ENCODE measurements at places on chromosomes 12 and 14.
A peak's percentile ranks its signal among the peaks of the same experiment; 100 is the strongest.

GRCh38 chr12:41287500-41288141, 99.5 kb downstream of the PDZRN4 start:
- DNase-seq = no peak

DNA sequence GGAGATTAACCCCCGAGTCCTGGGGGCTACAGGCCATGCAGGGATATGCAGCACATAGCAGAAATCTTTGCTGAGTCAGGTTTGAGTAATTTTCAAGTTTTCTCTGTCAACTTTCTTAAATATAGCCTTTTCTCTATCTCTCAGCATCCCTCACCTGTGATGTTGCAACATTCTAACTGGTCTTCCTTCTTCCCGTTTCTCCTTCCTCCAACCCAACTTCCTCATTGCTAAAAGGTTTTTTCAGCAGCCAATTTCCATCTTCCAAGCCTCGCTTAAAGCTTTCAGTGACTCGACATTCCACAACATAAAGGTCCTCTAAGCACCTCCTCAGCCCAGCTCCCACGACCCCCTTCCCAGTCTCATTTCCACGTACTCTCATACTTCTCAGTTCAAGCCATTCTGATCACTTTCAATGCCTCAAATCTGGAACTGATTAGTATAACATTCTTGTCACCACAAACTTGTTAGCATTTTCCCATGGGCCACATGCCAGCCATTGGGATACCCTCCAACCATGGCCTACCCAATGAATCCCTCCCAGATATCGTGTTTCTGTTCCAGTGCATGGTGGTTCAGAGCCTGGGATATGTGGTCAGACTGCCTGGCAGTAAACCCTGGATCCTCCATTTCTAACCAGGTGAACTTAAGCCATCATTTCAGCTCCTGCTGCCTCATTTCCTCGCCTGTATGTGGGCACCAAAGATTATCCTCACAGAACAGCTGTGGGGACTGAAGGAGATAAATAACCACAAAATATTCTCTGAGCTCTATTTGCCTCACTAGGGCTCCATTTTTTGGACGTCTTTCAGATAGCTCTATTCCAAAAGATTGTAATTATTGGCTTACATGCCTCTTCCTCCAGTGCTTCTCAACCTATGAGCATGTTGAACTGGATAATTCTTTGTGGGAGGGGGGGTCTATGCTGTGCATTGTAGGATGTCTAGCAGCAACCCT, 65.8 kb downstream of the KCNK10 start:
- no peak for DNase-seq

- no peak for DNase-seq
Measured at GRCh38 chr14:100822532-100823296, 3.2 kb upstream of the MEG3 start.

- no peak for DNase-seq
Measured at GRCh38 chr12:48894271-48894670, 28.6 kb upstream of the RND1 start.

DNA sequence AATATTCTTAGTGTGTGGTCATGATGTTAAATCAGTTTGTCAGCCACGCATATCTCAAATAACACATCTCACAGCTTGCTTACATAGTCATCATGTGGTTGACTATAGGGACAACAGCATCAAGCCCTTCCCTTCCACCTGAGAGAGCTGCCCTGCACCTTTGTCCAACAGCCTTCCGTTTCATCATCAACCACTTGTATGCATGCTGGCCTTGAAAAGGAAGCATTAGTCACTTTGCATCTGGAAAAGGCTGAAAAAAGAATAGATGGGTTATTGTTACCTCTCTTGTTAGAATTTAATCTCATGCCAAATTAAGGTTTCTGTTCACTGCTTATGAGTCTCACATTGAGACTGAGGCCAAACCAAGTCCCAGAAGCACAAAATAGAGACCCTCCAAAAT, 1586.5 kb upstream of the SEL1L start:
- no peak for DNase-seq

GRCh38 chr14:64201296-64201695, 92.9 kb downstream of the ESR2 start:
- DNase-seq = no peak

DNA sequence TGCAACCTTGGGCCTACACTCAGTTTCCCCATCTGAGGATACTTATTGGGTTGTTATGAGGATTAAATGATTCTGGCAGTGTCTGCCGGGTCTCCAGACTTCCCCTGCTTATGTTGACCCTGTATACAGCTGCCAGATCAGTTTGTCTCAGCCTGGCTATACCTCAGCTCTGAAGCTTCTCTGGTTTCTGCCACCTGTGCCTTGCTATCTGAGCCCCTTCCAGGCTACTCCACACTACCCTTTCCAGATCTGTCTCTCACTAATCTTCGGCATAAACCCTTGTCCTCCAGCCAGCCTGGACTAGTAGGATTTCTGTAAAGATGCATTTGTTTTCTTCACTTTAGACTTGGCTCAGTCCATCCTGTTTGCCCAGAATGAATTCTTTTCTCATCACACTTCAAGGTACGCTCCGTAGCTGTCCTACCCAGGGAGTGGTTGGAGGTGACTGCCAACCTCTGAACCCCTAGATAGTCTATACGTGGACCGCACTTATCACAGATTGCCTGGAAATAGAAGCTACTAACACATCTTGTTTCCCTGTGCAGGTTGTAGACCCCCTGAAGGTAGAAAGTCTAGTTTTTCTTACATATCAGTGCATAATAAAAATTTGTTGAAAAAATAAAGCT, 422.4 kb downstream of the RAD51B start:
- no peak for DNase-seq

- DNase-seq = no peak
Measured at GRCh38 chr12:66232263-66232662, 43.2 kb downstream of the IRAK3 start.

- DNase-seq = no peak
Measured at GRCh38 chr12:48339442-48340117, 11.1 kb downstream of the ZNF641 start.

DNA sequence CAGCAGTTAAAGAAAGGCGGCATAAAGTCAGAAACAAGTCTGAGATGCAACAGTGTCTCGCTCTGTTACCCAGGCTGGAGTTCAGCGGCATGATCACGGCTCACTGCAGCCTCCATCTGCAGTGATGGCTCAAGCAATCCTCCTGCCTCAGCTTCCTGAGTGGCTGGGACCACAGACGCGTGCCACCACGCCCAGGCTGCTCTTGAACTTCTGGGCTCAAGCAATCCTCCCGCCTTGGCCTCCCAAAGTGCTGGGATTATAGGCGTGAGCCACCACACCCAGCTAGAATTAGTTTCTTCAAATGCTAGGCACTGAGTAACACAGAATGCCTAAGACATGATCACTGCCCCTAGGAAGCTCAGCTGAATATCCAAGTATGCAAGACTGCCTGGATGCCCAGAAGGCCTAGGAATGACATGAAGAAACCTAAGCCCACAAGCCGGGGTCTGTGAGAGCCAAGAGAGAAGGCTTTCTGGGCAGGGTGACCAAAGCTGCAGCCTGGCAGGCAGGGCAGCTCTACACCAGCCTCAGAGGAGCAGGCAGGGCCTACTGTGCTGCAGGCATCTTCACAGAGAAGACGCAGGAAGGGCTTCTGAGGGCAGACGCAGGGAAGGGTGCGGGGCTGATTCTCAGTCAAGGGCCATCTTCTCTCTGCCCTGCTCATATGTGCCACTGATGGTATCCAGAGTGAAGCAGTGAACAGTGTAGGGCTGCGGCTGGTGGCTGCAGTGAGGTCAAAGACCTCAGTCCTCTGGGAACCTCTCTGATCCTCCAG, 4.3 kb upstream of the PPP2R5C start:
- no peak for DNase-seq

DNA sequence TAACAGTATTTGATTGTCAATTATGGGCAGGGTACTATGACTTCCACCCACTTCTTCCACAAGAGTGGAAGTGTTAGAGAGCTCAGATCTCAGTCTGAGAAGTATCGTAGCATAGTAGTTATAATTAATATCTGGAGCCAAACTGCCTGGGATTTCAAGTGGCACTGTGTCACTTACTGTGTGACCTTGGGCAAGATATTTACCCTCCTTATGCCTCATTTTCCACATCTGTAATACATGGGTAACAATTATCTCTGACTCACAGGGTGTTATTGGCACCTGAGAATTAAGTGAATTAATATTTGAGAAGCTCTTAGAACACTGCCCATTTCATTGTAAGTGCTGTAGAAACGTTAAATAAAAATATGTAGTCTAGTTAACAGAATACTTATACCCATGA, 11.5 kb downstream of the RAB21 start:
- no peak for DNase-seq

DNA sequence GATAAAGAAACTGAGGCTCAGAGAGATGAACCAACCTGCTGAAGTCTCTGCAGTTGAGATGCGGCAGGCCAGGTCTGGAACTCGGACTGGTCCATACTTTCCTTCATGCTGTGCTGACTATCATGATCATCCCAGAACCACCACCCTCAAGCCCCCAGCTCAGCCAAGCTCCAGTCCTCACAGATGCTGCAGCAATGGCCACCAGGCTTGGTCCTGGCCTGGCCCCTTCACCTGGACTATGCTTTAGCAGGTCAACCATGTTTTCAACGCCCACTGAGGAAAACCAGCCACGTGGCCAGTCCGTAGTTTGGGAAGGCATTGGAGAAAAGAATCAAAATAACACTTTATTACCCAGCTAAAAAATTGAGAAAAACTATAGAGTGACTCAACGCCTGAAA, 1.4 kb downstream of the GPR68 start:
- no peak for DNase-seq

GRCh38 chr12:82407481-82407880, 49.2 kb downstream of the METTL25 start:
- no peak for DNase-seq

GRCh38 chr14:63605041-63605532, 36.6 kb downstream of the WDR89 start:
- no peak for DNase-seq

- DNase-seq = no peak
Measured at GRCh38 chr12:99706736-99707473, 59.4 kb downstream of the GARIN6 start.

DNA sequence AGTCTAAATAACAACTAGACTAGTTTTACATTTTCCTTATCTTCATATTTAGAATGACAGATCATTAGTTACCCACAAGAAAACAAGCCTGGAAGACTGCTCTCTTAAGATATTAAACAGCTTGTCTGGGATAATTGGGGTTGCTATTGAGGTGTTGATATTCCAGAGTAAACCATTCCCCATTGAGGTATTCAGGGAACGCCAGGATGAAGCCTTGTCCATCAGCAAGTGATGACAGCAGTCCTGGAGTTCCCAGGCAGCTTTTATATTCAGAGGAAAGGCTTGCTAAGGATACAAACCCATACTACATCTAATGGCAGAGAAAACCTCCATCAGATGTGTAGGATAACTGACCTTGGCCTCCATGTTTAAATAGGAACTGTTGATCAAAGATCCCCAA, 168.4 kb downstream of the MSRB3 start:
- DNase-seq = no peak

- DNase-seq = no peak
Measured at GRCh38 chr12:55685671-55686070, 22.0 kb downstream of the ITGA7 start.

DNA sequence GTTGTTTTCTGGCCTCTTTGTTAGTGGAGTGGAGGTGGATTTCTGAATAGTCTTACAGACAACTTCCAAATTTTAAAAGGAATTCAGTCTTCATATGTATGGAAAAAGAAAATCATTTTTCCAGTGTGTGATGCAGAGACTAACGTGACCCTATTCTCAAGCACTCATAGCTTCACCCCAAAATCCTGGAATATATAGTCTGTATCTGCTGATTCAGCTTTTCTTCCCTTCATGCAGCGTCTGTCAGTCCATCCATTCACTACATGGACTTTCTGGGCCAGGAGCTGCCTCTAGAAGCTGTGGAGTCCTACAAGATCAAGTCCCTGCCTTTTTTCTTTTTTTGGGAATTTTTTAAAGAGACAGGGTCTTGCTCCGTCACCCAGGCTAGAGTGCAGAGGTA, 23.8 kb downstream of the KLC1 start:
- no peak for DNase-seq

DNA sequence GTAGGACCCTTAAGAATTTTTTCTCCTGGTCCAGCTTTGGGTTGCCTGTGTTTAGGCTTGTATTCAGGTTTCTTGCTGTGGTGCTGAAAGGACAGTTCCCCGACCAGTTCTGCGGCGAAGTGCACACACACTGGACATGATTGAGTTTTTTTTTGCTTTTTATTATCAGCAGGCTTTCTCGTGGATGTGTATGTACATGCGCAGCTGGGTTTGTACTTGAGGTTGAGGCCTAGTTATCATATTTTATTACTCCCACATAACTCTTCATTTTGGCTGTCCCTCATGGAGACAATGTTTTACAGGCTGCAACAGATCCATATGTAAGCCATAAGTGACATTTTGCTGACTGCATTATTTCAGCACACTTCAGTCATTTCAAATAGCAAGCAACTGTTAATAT, 2.5 kb downstream of the SCN8A start:
- peak; percentile 46 for DNase-seq

DNA sequence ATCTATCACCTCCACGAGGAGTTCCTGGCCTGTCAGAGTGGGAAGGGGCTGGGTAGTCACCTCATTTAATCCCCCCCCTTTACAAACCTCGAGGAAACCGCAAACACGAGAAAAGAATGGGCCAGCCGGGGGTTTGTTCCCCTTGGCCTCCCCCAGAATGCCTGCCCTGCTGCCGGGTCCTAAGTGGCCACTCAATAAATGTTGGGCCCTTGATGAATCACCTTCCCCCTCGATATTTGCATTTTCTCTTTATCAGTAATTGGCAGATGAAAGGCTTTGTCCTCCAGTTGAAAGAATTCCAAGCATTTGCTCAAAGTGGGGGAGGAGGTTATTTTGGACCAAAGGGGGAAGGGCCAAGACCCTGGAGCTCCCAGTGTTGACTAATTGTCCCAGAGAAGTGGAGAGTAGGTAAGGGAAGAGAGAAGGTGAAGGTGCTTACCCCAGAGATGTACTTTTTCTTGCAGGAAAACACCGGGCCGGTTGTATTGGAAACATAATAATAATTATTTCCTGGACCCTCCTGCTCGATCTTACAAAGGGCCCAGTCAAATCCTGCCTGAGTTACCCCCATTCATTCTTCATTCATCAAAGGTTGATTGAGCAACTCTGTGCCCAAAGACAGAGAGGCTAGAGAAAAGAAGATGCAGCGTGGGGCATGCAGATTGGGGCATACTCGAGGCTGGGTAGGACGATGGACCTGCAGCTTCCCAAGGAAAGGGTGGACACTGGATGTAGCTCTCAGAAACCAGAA, 1.9 kb upstream of the KDM2B start:
- peak; percentile 86 for DNase-seq

DNA sequence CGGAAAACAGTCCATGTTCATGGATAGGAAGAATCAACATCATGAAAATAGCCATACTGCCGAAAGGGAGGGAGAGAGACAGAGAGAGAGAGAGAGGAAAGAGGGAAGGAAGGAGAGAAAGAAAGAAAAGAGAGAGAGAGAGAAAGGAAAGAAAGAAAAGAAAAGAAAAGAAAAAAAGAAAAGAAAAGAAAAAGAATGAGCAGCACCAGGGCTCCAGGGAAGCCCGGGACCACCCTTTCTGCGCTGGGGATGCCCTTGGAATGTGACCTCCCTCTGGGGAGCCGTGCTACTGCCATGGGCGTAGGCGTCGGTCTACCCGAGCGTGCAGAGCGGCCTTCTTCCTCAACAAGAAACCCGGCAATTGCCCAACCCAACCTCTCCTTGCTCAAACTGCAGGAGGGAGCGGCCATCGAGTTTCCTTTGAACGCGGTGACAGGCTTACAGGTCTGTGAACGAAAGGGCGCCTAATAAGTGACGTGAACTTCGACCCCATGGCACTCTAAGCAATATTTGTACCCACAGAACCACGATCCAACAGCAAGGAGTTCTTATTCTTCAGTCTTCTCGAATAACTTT, 16.9 kb downstream of the OR6S1 start:
- no peak for DNase-seq

Data from neuronal stem cell (in vitro differentiated cells).